OCI-M1 (cell line): ENCODE measurements at places on chromosomes 2 and 18.

DNA sequence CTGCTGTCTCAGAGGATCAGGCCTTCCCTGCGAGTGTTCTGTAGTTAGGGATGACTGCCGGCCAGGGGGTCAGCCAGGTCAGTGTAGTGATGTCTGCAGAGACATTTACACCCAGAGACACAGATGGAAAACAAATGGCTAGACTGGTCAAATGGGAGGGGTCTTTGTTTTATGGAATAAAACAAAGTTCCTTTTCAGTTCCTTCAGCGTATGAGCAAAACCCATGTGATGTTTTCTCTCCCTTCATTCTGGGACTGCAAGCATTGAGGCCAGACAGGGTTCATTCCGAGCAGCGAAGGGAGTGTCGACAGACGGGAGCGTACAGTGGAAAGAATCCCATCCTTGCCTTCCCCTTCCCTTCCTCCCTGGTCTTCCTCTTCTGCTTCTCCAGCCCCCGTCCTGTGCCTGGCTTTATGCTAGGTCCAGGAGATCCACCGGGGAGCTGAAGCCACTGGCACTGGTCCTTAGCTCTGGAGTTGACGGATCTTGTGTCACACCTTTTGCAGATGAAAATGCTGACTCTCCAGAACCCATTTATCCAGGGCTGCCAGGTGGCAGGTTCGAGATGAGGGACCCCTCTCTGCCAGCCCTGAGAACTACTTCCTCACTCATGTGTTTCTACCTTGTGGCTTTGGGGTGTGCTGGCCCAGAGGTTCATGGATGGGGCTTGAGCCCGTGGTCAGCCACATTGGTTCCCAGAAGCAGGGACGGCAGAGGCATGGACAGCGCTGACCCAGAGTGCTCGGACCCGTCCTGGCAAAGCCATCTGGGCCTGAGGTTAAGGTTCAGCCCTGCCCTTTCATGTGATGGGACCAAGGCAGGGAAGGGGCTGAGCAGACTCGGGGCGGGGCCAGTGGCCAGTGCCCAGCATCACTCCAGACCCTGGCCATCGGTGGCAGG, 24.2 kb downstream of the ITGB1BP1 start:
- no peak for DNase-seq

DNA sequence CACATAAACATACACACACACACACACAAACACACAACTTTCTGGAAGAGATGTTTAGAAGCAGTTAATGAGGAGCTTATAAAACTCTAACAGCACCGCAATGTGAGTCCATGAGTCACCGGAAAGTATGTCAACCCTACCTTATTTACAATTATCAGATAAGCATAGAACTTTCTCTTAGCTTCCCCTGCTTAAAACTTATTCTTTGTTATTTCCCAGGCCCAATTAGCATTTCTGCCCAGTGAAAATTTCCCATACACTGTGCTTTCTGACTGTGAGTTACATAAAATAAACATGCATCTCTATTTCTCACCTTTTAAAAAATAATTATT, 737.6 kb downstream of the LRP1B start:
- DNase-seq = no peak

GRCh38 chr2:153455403-153455802, 23.2 kb downstream of the RPRM start:
- DNase-seq = no peak

DNA sequence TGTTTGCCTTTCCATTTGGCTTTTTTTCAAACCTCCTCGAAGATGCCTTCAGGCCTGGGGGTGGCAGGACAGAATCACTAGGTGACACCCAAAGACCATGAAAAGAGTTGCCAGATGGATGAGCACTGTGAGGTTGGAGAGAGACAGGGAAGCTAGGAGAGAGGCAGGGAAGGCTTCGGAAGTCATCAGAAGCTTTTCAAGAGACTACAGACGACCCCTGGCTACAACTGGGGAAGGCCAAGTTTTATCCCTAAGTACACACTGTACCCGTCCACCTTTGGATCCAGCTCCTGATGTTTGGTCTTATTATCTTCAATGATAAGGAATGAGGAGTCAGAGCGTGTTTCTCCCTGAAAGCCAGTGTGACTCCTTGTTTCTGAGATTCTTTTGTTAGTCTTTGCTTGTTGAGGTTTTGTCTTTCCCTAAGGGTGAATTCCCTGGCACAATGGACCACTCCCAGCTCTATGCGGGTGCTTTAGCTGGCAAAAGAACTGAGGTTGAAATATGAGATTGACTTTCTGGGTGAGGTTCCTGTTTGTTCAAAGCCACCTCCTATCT, 33.4 kb upstream of the SLC9A2 start:
- DNase-seq = no peak

GRCh38 chr2:8459474-8459873, 222.4 kb upstream of the ID2 start:
- no peak for DNase-seq

- DNase-seq = no peak
Measured at GRCh38 chr2:100257939-100258338, 64.4 kb downstream of the LONRF2 start.

DNA sequence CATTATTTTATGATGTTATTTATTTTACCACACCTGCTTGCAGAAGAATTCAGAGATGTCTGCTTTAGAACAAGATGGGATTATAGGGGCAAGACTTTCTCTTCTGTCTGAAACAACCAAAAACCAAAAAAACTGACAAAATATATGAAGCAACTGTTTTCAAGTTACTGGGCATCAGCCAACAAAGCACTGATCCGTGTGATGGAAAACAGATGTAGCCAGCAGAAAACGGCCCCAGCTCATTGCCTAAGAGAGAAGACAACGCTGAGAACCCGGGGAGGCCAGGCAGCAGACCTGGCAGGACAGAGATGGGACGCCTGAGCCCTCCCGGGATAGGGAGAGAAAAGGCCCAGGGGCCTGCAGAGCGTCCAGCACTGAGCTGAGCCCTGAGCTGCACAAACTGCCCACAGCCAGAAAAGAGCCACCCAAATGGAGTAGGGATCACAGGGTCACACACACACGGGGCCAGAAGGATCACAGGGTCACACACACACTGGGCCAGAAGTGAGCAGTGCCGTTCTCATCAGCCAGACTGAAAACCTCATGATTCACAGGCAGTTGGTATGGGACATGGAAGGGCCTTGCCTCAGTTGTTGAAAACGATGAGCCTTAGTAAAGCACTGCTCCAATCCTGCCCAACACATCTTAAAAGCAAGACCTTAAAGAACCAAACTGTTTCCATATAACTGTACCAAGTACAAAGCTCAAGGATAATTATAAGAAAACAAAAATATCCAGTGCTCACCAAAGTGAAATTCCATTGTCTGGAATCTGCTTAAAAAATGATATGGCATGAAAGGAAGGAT, 12.1 kb downstream of the PXDN start:
- no peak for DNase-seq

GRCh38 chr18:31646332-31647126, 37.9 kb downstream of the B4GALT6 start:
- peak; percentile 18 for DNase-seq

- DNase-seq = peak; percentile 92
Measured at GRCh38 chr2:219176818-219177551, at the start of gene CNPPD1. TSS of gene CNPPD1 (minus strand) at chr2:219176925. CDS start at chr2:219176828, 97 bp downstream.

DNA sequence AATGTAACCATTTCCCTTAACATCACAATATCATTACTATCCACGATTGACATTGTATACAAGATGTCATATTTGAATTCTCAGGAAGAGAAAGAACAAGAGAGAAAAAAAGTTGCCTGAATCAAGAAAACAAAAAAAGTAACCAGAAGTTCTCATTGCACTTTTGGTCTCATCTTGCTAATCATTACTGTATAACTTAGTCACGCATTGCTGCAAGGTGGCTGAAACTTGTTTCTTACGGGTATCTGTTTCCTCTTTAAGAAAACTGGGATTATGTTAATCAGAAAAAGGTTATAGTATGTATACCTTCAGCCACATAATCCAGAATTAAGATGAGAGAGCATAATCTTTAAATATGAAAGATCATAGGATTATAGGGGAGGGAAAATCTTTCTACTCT, 639.7 kb upstream of the SYT4 start:
- DNase-seq = peak; percentile 18

- no peak for DNase-seq
Measured at GRCh38 chr2:168742258-168742932, 60.0 kb upstream of the NOSTRIN start.

DNA sequence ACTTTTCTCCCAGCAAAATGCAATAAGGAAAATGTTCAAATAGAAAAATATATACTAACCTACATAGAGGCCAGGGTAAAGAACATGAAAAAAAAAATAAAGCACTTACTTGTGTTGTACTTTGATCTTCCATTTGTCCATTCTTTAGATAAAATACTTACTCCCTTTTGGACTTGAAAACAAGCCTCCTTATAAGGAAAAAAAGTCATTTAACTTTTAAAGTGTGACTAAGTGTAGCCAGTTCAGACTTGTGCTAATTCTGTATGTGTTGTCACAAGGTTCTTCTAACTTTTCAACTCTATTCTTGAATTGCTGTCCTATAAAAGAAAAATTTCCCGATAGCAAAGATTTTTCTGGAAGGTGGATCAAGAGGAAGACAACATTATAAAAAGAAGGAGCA, 23.2 kb downstream of the SLC40A1 start:
- no peak for DNase-seq

DNA sequence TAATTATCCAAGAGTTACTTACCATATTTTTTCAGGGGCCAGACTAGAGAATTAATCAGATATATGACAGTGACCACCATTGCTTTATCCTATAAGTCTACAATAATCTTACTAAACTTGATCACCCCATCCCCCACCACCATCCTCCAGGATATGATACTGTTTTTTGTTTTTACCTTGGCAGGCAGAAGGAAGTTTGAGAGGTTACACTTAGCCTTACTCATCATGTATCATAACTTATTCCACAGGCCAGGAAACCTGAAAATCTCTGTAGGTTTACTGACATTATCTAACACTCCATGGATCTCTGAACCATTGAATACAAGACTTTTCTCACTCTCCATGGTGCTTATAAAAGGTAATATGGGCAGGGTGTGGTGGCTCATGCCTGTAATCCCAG, 602.7 kb downstream of the KCNJ3 start:
- no peak for DNase-seq

DNA sequence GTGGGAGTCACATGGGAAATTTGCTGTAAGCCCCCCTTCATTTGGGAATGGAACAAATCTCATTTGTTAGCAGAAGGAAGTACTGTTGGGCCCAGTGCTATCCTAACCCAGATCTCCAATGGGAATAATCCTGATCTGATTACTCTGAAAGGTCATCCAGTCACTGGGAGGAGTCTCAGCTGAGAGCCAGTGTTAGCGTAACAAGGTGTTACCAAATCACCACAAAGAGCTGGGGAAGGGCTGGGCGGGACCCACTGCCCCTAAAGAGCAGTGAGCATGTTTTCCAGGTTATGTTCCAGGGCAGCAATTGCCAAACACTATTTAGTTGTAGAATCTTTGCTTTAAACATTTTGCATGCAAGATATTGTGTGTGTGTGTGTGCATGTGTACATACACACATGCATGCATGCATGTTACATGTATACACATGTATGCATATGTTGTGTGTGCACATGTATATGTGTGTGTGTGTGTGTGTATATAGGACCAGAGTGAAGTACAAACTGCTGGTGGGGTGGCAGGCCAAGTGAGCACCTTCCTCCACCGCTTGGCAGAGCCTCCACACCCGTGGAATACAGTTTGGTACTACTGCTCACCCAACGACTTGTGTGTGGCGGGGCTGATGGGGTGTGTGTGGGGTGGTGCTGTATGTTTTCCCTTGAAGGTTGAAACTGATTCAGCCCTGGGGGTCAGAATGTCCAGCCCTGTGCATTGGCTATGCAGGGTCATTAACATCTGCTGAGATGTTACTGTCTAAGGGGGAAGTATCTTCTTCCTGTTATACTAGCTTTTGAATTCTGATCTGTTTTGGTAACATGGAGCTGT, 15.2 kb downstream of the INPP5D start:
- DNase-seq = no peak

GRCh38 chr18:11251891-11252270, 102.5 kb upstream of the PIEZO2 start:
- peak; percentile 67 for DNase-seq

DNA sequence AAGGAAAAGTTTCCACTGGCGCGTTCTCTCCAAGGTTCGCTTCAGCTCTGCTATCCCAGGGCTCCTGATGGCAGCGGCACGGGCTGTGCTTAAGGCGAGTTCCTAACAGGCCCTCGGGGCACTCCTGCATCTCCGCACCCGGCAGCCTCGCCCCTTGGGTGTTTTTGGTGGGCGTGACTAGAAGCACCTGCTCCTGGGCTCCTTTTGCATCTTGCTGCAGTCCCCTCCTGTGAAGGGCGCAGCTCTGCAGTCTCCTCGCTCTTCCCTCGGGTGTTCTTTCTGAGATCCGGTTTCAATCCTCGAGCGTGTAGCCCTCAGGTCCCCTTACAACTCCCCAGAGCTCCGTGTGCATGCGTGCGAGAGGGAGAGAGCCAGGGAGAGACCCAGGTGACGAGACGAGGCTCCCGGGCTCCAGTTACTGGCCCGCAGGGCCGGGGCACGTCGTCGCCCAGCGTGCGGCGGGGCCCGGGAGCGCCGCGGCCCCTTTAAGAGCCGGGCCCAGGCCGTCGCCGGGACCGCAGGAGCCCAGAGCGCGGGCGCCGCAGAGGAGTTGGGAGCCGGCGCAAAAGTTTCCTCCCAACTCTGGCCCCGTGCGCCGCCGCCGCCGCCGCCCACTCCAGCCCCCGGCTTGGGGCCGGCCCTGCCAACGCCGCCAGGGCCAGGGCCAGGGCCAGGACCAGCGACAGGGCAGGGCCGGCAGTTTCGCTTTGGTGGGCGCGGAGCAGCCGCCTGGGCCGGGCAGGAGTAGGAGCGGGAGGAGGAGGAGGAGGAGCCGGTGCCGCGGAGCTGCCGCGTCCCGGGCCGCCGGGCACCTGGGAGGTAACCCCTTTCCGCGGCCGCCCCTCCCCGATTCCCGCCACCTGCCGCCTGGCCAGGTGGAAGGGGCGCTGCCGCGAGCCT, at the start of gene PARD3B:
Gene PARD3B (plus strand): TSS at position 515 of the 900 bp plus-strand sequence. CDS start 525 bp downstream, outside the sequence.
- DNase-seq = peak; percentile 83
